Activated CD8-positive, alpha-beta T cell treated with anti-CD3 and anti-CD28 coated beads for 36 hours (primary cell): ENCODE measurements at places on chromosomes 16 and 17. TPM values are rescaled to one million over a fixed set of nuclear protein-coding genes. Genes with fewer than 3 reads are reported as not detected.

DNA sequence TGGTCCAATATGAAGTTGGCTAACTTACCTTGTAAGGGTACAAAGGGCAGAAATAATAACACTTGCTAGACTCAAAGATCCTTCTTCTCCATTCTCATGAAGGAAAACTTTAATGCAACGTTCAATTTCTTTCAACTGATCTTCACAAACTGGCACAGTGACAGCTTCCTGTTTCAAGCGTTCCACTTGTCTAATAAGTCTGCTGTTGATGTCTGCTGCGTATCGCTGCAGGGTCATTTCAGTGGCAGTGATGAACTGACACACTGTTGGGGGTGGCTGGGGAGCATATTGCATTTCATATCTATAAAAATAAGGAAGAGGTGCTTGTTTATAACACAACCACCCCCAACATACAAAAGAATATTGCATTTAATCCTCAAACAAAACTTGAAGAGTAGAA, 33.5 kb upstream of the ARL6IP1 start:
- DNase-seq = no peak

DNA sequence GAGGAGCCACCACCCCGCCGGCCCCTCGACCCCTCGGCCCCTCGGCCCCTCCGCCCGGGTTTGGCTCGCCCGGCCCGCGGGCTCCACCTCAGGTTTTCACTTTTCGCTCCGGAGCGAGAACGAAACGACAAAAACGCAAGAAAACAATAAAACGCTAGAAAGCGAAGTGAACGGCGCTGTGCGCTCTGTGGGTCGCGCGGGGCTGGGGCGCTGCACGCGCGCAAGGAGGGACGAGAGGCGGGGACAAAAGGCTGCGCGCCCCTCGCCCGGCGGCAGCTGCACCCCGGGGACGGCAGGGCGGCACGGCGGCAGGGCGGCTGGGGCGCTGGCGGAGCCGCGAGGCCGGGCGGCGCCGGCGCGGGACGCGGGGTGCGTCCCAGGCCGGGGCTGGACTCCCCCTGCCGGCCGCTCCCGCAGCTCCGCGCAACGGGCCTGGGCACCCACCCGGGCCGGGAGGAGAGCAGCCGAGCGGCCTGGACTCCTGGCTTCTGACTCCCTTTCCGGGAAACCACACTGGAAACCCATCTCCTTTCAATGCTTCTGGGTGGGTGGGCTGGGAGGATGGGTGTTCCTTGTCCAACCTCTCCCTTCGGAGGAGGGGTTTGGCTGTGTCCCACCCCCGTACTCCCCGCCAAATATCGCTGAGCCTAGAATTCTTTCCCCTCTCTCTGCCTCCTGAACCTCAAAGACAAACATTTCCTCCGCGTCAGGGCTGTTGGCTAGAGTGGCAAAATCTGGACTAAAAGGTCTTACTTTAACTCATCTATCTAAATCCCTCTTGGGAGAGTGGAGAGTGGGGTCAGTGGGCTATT, 9.9 kb downstream of the TBX2 start:
- no peak for DNase-seq

- no peak for DNase-seq
Observed at GRCh38 chr17:50266384-50267073, 7.7 kb upstream of the TMEM92 start.

GLIS2 gene
- 0.49 TPM for total RNA-seq

INCA1 gene
- 0.63 TPM for total RNA-seq

- peak; percentile 35 for DNase-seq
Observed at GRCh38 chr16:1773703-1774447, 941 bp upstream of the MRPS34 start.

GRCh38 chr17:51743477-51743876, 415.0 kb downstream of the CA10 start:
- no peak for DNase-seq

DNA sequence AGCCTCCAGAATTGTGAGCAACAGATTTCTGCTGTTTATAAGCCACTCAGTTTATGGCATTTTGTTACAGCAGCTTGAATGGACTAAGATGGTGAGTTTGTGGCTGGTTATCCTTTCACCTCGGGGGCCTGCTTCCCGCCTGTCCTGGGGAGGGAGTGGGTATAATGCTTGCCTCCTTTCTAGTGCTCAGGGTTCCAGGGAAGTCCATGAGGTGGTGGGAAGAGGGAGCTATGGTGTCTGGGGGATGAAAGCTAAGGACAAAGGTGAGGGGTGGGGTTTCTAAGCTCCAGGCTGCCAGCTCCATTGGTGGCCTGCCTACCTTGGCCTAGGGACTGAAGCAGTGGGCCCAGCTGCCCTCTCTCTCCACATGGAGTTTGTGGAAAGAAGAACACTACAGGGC, 50.2 kb upstream of the SDK2 start:
- DNase-seq = no peak

DNA sequence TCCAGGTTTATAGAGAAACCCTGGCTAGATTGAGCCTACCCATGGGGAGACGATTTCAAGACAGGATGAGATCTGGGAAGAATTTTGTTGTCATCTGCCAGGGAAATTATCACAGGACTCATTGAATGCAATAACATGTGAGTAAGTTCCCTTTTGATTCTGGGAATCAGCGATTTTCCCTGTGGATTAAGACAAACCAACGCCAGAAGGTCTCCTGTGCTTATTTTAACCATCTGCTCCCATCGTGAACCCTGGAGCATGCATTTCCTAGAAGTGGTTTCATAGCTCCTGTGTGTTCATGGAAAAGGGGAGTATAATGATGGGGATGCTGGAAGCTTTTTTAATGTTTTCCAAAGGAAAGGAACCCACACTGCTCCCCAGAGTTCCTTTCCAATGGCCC, 21.0 kb upstream of the ARHGAP44 start:
- DNase-seq = no peak

DNA sequence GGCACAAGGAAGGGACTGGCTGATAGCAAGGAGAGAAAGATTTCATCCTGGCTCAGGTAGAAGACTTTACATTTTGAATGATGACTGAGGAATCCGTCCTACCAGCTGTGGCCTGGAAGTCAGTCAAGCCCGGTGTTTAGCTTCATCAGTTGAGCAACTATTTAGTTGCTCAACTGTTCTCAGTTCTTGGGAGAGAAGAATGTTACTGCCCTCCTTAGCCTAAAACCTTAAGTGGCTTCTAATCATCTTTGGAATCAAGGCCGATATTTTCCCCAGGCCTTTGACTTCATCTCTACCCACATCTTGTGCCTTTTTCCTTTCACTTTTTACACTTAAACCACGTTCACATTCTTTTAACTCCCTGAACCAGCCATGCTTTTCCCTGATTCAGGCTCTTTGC, 17.3 kb upstream of the RBL2 start:
- DNase-seq = no peak

CHST4 gene
- total RNA-seq = not detected

GRCh38 chr17:70168044-70168976, 1.0 kb upstream of the KCNJ2 start:
- DNase-seq = peak; percentile 41

DNA sequence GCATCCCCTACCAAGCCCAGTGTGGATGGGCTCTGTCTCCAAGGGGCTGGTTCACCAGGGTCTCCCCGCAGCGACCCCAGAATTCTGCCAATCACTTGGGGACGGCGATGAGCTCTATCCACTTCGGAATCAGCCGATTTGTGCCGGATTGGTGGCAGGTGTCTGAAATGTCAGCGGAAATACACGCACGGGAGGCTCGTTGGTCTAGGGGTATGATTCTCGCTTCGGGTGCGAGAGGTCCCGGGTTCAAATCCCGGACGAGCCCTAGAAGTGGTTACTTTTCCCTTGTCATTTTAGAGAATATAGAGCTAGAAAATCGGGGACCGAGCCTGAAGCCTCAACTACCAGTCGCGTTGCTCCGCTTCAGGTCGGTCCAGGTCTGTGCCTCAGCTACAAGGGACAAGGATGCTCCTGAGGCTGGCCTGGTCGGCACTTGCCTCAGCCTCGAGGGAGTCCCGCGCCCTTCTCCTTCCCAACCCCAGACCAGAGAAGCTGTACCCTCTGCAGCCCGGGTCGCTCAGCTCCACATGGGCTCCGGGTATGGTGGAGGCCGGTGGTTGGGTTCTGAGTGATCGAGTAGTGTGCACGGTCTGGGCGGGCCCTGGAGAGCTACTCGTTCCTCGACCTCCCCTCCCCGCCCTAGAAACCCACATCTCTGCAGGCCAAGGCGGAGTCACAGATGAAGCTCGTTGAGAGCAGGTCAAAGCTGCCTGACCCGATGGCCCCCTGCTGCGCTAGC, 16.0 kb upstream of the OR1F1 start:
- peak; percentile 83 for DNase-seq

- DNase-seq = no peak
Observed at GRCh38 chr17:53548252-53548651, 274.5 kb upstream of the KIF2B start.

DNA sequence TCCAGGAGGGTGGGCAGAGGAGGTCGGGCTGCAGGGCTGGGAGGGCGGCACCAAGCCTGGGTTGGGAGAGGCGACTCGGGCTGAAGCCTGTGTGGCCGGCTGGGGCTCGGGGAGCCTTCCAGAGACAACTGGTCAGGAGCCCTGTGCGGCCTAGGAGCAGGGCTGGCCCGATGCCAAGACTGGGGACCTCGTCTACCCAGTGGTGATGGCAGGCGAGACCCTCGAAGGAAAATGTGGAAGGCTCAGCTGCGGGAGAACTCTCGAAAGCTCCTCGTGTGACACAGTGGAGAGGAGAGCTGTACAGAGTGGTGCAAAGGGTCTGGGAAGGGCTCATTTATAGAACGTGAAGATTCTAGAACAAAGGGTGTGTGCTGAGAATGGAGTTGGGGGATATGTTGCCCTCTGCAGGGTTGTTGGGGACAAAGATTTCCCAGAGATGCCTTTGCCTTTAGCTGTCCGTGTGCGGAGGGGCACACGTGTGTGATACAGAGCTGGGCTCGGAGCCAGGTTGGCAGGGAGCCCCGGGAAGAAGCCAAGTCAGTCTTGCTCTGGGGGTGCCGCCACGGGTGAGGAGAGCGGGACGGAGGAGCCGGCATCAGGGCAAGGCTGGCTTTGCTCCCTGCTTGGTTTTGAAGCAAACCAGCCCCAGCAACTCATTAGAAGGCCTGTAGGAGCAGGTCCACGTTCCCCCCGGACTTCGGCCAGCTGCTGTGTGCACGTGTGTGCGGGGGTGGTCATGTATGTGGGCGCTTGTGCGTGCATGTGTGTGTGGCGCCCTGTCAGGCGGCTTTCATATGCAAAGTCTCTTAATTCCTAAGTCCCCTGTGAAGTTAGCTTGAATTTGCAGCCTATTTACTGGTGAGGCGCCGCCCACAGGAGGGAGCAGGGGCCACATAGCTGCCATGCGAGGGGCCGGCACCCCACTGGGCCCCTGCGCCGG, 132.4 kb upstream of the CHMP6 start:
- DNase-seq = no peak

MYH11 gene
- total RNA-seq = not detected

DNA sequence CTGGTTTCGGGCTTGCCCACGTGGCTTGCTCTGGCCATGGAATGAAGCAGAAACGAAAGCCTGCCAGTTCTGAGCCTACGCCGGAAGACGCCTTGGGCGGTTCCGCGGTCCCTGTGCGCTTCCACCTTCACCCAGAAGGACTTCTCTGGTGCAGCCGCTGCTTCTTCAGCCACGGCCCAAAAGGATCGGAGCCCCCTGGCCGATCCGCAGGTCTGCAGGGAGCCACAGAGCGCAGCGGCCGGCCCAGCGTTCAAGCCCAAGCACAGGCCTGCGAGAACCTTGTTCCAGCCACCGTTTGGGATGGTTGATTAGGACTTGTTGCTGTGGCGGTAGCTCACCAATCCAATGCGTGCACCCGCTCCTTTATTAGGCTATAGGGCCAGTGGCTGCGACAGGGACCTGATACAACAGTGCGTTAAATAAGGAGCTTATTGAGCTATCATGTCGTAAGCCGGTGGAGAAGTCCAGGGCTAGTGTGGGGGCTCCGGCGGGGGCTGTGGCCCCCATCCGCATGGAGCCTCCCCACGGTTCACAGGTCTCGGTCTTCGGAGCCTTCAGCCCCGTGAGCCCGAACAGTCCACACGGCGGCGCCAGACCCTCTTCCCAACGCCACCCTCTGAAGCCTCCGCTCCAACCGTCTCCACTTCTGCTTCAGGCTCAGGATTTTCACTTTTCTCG, 10.2 kb upstream of the MPP2 start:
- DNase-seq = peak; percentile 65

CDRT15 gene
- total RNA-seq = not detected

DNA sequence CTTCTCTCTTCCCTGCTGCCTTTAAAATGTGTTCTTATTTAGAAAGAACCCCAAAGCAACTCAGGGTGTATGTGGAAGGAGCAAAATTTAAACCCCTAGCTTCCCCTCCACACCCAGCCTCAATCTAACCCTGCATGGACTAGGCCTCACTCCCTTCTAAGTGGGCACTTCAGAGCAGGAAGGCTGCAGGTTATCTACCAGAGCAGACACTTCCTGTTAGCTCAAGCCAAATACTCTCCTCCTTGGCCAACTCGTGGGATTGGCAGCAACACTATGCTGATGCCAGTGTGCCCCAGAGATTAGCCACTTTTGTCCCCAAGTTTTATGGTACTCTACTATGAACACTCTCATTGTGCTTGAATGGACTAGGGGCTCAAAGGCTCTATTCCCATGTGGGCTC, 35.6 kb downstream of the CCDC42 start:
- DNase-seq = no peak

- DNase-seq = no peak
Observed at GRCh38 chr17:32803544-32803943, 73.4 kb downstream of the MYO1D start.

MT4 gene
- not detected for total RNA-seq

GRCh38 chr17:4548721-4549531, 6.3 kb downstream of the MYBBP1A start:
- DNase-seq = no peak

DNA sequence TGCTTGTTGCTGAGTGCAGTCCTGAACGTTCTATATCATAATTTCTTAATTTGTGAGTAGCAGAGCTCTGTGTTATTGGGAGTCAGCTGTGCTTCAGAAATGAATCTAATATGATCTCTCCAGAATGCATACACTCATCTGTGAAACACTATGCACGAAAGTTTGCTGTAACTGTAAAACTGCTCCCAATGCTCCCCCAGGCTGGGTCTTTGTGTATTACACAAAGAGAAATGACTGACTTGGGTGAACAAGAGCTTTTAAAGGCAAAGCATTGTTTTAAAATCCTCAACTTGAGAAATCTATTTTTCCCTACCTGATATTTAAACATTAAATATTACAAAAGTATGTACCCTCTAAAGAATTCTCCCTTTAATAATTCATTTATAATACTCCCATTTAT, 636.7 kb upstream of the KIF2B start:
- DNase-seq = no peak

GRCh38 chr17:17900615-17901520, 64.1 kb upstream of the SREBF1 start:
- no peak for DNase-seq

GRCh38 chr17:28043296-28043695, 819 bp downstream of the NLK start:
- no peak for DNase-seq

GRCh38 chr16:50476486-50477255, 71.5 kb upstream of the NKD1 start:
- DNase-seq = no peak
